Dermis blood vessel endothelial cell (primary cell): ENCODE measurements at places on chromosomes 2 and 18. TPM values are rescaled to one million over a fixed set of nuclear protein-coding genes. Genes with fewer than 3 reads are reported as not detected.

MYO7B gene
- 0.09 TPM in 1 of 2 replicates, not detected in the other for total RNA-seq

DNA sequence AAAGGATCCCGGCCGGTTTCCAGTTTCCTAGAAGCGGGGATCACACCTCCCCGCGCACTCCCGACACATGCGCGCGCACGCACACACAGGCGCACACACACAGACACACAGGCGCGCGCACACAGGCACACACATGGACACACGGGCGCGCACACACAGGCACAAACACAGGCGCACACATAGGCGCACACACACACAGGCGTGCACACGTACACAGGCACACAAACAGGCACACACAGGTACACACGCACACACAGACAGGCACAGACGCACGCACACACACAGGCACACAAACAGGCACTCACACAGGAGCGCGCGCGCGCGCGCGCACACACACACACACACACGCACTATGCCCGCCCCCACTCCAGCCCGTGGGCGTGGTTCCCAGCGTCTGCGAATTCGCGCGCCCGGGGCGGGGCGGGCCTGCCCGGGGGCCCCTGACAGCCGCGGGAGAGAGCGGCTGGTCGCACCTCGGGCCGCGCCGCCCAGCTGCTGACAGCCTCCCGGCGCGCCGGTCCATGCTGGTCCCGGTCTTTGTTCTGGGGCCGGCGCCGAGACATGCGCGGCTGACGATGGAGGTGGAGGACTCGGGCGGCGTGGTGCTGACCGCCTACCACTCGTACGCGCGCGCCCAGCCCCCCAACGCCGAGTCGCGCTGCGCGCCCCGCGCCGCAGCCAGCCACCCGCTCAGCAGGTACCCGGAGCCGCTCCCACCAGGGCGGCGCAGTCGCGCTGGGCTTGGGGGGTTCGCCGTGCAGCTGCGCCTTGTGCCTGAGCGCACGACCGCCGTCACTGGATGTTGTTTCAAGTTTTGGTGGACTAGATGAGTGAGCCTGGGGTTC is at the start of gene ARHGAP28:
ARHGAP28 (plus strand) TSS at position 470 of the 845 bp plus-strand sequence; CDS start at position 576, 106 bp downstream.
- peak; percentile 84 for DNase-seq

GRCh38 chr2:220509096-220509757 is 881.8 kb downstream of the SLC4A3 start:
- DNase-seq: no peak

GRCh38 chr2:37737507-37737906 is 66.1 kb upstream of the CDC42EP3 start:
- no peak for DNase-seq

AQP12A gene
- total RNA-seq: not detected in 2 replicates

DNA sequence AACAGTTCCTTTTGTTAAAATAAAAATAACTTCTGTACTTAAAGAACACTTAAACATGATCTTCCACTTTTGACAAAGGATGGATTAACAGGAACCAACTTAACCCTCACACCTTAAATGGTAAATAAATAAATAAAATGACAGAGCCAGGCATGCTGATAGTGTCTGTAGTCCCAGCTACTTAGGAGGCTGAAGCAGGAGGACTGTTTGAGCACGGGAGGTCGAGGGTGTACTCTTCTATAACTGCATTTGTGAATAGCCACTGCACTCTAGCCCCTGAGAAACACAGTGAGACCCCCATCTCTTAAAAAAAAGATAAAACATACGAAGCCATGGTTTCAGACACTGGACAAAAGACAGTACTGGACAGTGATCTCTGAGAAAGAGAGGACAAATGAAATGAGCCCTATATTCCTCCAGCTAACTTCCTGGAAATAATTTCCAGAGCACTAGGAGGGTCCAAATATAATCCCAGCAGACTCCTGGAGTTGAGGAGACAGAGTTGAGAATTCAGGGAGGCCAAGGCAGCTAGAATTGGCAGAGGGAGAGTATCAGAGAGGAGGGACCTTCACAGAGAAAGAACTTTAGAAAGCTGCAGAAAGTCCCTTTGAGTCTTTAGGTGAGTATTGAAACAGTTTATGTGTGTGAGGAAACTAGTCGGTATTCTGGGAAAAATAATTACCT is 17.4 kb downstream of the PPP4R1 start:
- DNase-seq: no peak

CPO gene
- not detected in 2 replicates for total RNA-seq

FAP gene
- 1.8 and 6.6 TPM in 2 replicates for total RNA-seq

GRCh38 chr18:36543030-36543429 is 245.5 kb downstream of the FHOD3 start:
- DNase-seq: no peak

GRCh38 chr2:204776781-204777559 is 231.7 kb downstream of the PARD3B start:
- DNase-seq: peak; percentile 6

DNA sequence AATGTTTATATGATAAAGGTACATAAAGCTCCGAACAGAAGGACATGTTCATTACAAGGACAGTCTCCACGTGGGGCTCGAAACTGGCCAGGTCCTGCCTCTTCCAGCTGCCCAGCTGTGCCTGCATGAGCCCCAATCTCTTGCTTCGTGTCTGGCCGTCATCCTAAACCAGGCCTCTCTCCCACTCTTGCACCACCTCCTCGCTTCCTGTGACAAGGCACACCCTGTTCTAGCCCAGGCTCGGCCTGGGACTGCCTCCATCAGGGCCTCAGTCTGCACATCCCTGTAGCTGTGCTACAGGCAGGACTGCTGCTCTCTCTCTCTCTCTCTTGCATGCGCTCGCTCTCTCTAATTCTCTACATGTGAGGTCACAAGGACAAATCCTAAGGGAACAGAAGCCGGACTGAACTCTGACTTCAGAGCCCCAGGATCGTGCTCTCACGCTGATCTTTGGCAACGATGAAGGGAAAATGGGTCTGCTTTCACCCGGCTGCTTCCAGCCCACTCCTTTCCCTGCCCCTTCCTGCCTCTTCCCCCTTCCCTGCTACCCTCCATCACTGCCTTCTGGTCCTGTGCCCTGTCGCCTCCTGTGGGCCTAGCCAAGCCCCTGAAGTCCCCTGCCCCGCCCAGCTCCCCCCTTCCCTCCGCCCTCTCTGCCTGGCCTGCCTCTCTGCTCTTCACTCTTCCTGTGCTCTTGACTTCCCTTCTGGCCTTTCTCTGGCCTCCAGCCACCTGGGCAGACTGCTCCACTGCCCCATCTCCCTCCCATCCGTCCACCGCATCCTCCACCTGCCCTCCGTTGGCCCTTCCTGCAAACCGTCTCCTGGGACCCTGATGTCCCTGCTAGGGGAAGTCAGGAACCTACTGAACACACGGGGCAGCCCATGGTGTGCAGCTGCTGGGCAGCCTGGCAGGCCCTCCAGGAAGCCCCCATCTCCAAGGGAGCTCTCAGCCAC is 7.8 kb upstream of the GPR55 start:
- no peak for DNase-seq

- no peak for DNase-seq
Observed at GRCh38 chr18:32468147-32468845, 2.4 kb downstream of the GAREM1 start.

- DNase-seq: no peak
Observed at GRCh38 chr2:144049137-144049536, 470.8 kb downstream of the ZEB2 start.

SOX11 gene
- total RNA-seq: not detected in 2 replicates

DNA sequence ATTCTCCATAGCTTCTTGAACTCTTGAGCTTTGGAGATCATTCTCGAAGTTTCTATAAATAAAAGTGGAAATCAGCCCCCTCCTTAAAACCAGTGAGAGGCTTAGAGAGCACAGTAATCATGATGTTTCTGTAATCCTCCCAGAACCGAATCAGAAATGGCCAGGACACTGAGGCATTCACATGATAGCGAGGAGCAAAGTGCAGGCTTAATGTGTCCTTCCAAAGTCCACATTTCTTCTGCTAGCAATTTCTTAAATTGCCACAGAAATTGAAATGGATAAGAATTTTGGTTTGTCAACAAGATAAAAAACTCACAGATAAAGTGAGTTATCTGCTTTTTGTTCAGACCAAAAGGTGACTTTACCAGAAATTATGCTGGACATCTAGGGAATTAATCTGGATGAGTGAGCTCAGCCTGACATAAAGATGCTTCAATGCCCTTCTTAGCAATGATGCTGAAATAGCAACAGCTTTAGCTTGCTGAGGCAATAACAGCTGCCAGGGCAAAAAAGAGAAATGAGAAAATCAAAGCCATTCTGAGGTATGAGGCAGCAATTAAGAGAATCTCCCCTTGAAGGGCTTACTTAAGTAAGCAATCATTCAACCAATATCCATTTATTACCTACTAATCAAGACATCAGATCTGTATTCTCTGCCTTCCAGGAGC is 82.4 kb upstream of the PHLPP1 start:
- no peak for DNase-seq

DNA sequence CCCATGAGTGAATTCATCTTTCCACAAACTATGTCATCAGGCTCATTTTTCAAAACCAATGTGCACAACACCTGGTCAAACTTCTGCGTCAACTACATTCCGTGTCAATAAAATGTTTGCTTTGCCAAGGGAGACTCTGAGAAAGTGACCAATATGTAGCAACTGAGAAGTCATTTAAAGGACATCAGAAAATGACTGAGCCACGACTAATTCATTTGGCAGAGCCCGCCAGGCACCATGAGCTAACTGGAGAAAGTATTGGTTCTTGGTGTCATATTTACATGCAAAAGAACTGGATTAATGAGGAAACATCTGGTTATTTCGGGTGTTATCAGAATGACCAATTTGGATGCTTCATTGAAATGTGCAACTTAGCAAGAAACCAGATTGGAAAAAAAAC is 7.2 kb downstream of the RND3 start:
- peak; percentile 31 for DNase-seq

GRCh38 chr18:1253827-1254226 is 349.2 kb downstream of the ADCYAP1 start:
- no peak for DNase-seq

- no peak for DNase-seq
Observed at GRCh38 chr2:29063646-29064345, 10.5 kb downstream of the PCARE start.

DNA sequence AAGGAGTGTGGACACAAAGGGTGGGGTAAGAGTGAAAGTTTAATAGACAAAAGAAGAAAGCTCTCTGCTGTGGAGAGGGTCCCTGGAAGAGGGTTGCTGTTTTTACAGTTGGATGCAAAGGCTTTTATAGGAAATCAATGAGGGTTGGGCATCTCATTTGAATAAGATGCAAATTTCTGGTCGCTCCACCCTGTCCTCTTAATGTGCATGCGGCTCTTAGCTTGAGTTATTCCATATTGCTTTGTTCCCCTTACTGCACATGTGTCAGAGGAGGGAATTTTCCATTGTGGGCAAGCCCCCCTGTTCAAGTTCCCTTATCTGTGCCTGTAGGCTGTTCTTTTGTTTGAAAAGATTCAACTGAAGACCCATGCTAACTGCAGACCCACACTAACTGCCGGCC is 326.5 kb downstream of the BCL11A start:
- DNase-seq: no peak

GRCh38 chr2:85191157-85191556 is 58.0 kb downstream of the TCF7L1 start:
- no peak for DNase-seq

PID1 gene
- total RNA-seq: under 0.01 and 0.05 TPM in 2 replicates

FASTKD2 gene
- total RNA-seq: 43.1 and 51.3 TPM in 2 replicates

CROCC2 gene
- total RNA-seq: not detected in 2 replicates

GRCh38 chr2:76120176-76120575 is 409.5 kb upstream of the GCFC2 start:
- no peak for DNase-seq

DNA sequence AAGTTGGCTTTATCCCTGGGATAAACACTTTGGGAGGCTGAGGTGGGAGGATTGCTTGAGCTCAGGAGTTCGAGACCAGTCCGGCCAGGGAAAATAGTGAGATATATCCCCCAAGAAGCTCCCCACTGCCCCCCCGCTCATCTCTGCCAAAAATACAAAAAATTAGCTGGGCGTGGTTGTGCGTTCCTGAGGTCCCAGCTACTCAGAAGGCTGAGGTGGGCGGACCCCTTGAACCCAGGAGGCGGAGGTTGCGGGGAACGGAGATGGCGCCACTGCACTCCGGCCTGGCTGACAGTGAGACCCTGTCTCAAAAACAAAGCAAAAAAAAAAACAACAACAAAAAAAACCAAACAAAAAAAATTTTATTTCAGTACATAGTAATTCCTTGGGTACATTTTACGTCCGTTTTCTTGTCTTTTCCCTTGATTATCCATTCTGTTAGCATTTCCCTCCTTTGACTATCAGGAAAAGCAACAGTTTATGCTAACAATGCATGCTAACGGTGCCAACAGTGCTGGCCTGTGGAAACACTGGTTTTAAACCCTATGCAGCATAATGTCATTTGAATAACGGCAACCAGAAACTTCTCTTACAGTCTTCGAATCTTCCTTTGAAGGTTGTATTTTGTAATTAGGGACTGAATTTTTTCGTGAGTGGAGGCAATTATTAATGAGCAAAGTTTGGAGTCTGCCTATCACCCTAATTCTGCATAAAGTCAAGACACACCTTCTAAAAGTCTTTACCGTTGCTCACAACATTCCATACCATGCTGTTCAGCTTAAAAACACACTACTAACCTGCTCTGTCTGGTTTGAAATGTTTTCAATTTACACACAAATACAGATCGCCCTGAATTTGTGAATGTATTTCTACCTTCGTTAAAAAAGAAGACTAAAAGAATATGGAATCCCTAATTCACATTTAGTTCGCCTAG is 721 bp upstream of the MIB1 start:
- DNase-seq: peak; percentile 64

DSG1 gene
- total RNA-seq: not detected in 2 replicates

RAB17 gene
- total RNA-seq: 4.9 and 14.1 TPM in 2 replicates

DNA sequence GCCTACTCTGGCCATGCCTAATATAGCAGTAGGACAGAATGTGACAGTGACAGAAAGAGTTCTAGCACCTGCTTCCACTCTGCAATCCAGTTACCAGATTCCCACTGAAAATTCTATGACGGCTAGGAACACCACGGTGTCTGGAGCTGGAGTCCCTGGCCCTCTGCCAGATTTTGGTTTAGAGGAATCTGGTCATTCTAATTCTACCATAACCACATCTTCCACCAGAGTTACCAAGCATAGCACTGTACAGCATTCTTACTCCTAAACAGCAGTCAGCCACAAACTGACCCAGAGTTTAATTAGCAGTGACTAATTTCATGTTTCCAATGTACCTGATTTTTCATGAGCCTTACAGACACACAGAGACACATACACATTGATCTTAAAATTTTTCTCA is 45.2 kb upstream of the TTR start:
- DNase-seq: no peak

GRCh38 chr2:148042219-148042618 is 21.3 kb downstream of the MBD5 start:
- no peak for DNase-seq

DNA sequence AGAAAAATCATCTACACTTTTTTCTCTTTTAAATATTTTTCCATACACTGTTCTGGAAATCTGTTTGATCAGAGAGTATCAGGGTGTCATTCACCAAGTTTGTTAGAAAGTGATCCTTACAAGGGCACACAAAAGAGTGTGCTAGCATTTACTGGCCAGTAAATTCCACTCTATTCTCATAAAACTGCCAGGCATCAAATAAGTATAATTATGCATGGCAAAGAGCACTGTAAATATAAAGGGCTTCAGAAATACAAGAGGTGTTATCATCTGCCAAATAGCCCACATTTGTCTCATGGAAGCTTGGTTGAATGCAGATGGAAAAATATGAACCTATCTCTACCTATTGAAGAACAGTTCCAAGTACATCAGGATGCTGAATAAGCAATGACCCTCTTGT is 847.3 kb upstream of the ACVR2A start:
- no peak for DNase-seq
